Tracheal epithelial cell (primary cell): ENCODE measurements at places on chromosomes 16 and 17. TPM values are rescaled to one million over a fixed set of nuclear protein-coding genes. Genes with fewer than 3 reads are reported as not detected.

TVP23C gene
- 6.4 and 14.5 TPM in 2 replicates for total RNA-seq

ITGAX gene
- total RNA-seq, result not detected in 2 replicates

DOC2A gene
- 0.72 TPM in 1 of 2 replicates, not detected in the other for total RNA-seq

ITGA2B gene
- not detected in 2 replicates for total RNA-seq

TEX14 gene
- total RNA-seq, result under 0.01 TPM in 1 of 2 replicates, not detected in the other

MMP15 gene
- total RNA-seq, result 23.7 and 27.2 TPM in 2 replicates

ZPBP2 gene
- total RNA-seq, result not detected in 2 replicates

HGS gene
- total RNA-seq, result 91.4 and 114 TPM in 2 replicates

RNF227 gene
- total RNA-seq, result 20.5 and 22.8 TPM in 2 replicates

LAT gene
- 0.48 and 0.85 TPM in 2 replicates for total RNA-seq

TP53I13 gene
- total RNA-seq, result 46.9 and 50.1 TPM in 2 replicates

PPY gene
- total RNA-seq, result not detected in 2 replicates
